Right lobe of liver (tissue), 6 donors: ENCODE measurements at places on chromosomes 12 and 14.

- no peak for DNase-seq
Observed at GRCh38 chr12:13534242-13534641, 337.7 kb downstream of the EMP1 start.

DNA sequence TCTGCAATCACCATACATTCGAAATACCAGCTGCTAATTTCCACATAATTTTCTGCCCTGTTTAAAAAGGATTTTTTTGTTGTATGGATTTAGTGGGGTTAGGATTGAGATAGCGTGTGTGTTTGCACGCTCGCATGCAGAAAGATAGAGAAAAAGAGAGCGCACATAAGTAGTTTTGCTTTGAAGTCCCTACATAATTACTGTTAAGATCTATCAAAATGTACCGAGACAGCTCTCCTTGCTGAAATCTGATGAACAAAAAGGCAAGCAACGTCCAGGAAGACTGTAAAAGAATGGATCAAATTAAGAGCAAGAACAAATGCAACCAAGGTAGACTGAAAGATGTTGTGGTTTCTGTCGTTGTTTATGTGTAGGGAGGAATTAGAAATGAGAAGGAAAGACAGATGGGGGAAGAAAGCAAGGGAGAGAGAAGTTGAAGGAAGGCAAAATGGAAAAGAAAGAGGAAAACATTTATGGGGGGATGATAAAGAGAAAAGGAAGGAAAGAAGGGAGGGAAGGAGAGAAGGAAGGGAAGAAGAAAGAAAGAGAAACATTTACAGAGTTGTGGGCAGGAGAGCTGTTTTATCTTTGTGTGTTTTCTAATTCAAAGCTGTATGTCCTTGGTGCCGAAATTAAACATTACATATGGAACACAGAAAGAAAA is 522.3 kb downstream of the MED13L start:
- DNase-seq = no peak

DNA sequence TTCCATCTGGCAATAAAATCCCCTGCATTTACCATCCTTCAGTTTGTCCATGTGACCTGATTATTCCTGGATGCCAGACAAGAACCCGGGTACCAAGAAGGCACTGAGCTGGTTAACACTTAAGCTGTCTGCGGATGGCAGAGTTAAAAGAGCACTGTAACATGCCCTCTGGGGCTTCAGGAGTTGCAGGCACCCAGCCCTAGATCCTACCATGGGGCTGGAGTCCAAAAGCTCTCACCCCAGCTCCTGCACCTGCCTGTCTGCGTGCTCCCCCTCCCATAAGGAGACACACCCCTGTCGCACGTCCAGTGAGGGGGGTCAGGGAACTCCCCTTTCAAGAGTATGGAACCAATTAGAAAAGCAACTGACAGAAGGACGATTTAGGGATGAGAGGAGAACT is 14.6 kb upstream of the FBXO34 start:
- DNase-seq = no peak

DNA sequence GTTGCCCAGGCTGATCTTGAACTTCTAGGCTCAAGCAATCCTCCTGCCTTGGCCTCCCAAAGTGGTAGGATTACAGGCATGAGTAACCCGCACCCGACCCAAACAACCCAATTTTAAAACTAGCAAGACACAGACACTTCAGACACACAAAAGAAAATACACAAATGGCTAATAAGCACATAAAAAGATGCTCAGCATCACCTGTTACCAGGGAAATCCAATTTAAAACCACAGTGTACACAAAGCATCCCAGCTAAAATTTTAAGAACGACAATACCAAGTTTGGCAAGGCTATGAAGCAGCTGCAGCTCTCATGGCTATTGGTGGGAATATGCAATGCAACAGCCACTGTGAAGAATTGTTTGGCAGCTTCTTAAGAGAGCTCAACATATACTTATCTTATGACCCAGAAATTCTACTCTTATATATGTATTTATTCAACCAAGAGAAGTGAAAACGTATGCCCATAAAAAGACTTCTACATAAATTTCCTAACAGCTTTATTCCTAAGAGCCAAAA is 42.0 kb downstream of the BDKRB1 start:
- DNase-seq = no peak
